GM12891 (cell line): ENCODE measurements at places on chromosomes 6 and 20.

DNA sequence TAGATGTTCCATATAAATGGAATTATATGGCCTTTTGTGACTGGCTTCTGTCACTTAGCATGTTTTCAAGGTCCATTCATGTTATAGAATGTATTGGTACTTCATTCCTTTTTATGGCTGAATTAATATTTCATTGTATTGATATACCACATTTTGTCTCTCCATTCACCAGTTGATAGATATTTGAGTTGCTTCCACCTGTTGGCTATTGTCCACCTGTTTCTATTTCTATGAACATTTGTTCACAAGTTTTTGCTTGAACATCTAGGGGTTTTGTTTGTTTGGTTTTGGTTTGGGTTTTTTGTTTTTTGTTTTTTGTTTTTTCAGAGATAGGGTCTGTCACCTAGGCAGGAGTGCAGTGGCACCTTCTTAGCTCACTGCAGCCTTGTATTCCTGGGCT, 23.2 kb downstream of the WFDC3 start:
- no peak for DNase-seq

DNA sequence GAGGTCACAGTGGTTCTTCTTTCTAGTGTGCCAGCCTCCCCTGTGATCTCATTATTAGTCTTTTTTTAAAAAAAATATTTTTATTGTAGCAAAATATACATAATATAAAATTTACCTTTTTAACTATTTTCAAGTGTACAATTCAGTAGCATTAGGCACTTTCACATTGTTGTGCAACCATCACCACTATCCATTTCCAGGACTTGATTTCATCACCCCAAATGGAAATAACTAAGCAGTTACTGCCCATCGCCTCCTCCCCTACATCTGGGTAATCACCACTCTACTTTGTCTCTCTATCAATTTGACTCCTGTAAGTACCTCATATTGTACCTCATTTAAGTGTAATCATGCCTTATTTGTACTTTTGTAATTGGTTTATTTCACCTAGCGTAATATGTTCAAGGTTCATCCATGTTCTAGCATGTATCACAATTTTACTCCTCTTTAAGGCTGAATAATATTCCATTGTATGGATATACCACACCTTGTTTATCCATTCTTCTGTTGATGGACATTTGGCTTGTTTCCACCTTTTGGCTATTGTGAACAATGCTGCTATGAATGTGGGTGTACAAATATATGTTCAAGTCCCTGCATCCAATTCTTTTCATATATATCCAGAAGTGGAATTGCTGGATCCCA, 68.6 kb upstream of the FYN start:
- DNase-seq = no peak

GRCh38 chr6:77341058-77341986, 122.0 kb downstream of the HTR1B start:
- no peak for DNase-seq

- no peak for DNase-seq
These were observed 372.2 kb downstream of the NRN1 start for GRCh38 chr6:5634525-5634924.

GRCh38 chr6:122647765-122648164, 37.6 kb downstream of the PKIB start:
- DNase-seq = no peak

DNA sequence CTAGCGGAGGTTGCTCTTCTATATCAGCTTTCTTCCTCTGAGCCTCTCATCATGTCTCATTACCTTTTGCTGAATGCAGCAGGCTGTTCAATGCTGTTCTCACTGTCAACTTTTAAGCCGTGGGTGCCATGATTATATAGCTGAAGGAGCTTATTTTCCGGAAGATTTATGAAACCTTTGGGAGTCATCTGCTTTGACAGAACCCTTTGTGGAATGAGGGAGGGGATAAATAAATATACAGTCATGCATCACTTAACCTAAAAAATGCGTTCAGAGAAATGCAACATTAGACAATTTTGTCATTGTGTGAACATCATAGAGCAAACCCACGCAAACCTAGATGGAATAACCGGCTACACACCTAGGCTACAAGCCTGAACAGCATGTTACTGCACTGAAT, 102.2 kb upstream of the AKAP12 start:
- DNase-seq = no peak

GRCh38 chr20:25341716-25342680, 48.6 kb downstream of the ABHD12 start:
- DNase-seq = no peak

DNA sequence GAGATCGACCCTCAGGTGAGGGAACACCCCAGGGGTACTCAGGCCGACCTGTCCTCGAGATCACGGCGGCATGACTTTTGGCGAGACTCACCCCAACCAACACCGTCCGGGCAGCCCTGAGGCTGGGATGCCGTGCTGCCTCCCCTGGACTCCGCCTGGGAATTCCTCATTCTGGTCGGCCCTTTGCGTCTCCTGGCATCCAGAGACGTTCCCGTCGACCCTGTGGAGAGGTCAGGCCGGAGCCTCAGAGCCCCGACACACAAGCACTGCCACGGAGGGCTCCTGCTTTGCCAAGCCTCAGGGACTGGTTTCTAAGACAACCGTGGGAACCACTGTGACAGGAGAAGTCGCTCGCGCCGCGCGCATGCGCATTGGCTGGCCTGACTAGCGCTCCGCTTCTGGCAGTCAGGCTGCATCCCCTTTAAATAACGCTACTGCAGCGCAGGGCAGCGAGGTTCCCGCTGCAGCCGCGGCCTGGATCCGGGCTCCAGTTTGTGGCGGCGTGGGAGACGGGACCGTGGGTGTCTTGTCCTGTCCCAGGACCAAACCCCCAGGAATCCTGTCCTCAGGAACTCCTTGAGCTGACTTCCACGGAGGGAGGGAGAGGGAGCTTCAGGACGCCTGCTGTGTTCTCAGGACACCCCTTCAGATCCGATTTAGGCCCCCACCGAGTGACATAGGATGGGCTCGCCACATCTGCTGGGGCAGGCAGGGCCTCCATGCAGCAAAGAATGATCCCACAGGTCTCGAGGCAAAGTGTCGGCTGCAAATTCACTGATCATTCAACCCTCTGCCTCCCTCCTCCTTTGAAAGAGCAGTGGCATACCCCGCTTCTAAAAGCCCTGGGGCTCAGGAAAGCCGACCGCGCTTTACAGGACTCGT, 163.2 kb upstream of the ZNF337 start:
- no peak for DNase-seq

- DNase-seq = no peak
These were observed 117.9 kb downstream of the SGK1 start for GRCh38 chr6:134199848-134200606.

DNA sequence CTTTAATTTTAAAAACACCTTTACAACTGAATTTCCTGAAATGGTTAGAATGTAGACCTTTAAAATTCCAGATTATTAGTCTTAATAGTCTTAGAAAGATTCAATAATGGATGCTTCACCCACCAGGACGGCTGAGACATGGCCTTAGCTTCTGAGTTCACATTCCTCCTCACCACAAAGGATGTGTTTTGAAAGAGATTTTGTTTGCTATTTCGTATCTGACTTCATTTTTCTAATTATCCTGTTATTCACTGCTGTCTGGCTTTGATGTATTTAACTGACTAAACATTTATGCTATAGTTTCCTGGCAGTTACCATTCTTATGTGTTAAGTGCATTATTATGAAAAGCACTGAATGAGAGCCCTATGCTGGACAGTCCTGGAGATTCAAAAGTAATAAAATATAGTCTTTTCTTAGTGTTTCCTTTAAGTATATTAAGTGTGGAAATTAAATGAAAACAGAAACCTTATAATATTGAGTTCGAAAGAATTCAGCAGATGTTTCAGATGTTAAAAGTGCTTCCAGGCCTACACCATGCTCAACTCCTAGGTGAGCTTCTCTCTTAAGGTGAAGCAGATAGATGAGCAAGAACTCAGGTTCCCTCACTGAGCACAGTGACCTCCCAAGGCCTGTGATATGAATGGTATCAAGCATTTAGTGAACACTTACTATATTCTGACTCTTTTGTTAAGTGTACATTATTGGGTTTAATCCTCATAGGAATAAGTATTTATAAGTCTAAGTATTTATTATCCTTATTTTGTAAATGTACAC, 40.3 kb downstream of the MAP3K4 start:
- DNase-seq = no peak

DNA sequence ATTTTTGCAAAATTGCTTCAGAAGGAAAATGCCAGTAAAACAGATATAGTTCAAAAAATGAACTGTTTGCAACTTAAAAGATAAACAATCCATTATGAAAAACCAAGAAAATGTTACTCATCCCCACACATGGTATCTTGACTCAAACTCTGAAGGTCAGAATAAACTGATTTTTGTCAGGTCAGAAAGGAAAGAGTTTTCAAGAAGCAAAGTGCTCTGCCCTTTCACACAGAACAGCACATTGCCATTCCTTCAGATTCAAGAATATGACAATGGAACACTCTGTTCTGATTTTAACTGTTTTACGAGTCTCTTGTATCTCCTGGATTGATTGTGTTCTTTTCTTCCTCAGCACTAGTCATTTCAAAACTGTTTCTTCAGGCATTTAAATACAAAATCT, 33.8 kb upstream of the NT5E start:
- DNase-seq = no peak
